GF-D8 (cell line): ENCODE measurements at places on chromosomes 7 and 10.

DNA sequence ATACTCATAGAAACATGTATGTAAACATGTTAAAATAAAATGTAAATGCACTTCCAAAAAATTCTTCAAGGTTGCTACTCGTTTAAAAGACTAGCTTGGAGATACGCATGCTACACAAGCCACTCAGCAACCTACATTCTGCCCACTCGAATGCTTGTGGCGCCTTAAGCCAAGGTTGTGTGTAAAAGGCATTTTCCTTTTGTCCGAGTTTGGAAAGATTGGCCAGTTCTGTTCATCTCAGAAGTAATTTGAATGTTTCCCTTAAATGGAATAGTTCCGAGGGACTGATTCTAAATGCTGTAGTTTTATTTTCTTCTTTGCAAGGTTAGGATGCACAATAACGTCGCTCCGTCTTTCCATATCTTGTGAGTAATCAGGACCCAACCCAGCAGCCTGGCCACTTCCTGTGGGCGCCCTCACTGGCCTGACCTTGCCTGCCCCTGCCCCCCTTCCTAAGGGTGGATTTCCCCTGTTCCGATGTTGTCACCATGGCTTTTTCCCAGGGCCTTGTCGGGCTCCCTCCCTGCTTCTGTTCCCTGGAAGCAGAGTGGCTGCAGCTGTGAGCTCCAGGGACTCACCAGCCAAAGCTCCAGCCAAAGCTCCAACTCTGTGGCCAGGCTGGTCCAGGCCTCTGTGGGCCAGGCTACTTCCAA is 70.6 kb downstream of the PTPRE start:
- DNase-seq: no peak

DNA sequence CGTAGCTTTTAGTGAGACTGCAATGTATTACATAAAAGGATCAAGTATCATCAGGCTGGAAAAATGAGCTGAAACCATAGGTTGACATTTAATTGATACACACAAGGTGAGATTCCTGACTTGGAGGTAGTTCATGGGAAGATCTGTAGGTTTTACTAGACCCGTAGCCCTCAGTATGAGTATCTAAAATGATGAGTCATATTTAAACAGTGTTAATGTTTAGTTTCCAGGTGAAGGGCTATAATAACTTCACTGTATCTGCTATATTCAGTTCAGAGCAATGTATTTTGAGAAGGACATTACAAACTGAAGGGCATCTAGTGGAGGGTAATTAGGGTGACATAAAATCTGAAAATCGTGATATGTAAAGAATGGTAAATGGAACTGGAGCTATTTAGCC is 35.0 kb downstream of the ENTPD1 start:
- no peak for DNase-seq

DNA sequence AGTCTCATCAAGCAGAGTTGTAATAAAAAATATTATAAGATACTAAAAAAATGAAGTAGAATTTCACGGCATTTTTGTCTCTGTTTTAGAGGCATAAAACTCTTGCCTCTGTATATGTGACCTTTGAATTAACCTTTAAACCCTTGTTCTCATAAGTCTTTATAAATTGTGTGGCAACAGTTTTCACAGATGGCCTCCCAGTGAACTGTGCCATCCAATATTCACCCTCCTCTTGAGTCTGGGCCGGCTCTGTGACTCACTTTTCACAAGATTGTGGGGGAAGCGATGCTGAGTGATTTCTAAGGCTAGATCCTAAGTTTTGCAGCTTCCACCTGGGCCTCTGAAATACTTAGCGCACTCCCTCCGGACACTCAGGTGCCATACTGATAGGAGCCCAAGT is 4.6 kb upstream of the USP6NL start:
- DNase-seq: no peak

DNA sequence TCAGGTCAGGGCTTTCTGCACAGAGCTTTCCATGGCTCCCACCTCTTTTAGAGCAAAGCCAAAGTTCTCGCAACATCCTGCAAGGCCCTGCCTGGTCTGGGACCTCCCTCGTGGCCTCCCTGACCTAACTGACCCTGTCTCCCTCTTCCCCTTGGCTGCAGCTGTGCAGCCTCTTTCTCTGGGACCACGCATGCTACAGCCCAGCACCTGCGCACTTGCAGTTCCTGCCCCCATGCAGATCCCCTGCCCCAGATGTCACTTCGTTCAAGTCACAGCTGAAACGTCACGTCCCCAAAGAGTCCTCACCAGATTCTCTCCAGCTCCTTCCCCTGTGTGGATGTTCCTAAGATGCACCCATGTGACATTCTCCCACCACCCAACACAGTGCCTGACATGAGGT is 61.2 kb upstream of the ZNF716 start:
- DNase-seq: no peak

GRCh38 chr7:93165447-93165846 is 17.3 kb upstream of the SAMD9L start:
- DNase-seq: no peak

- no peak for DNase-seq
Observed at GRCh38 chr7:96527133-96527827, 182.4 kb downstream of the SEM1 start.

DNA sequence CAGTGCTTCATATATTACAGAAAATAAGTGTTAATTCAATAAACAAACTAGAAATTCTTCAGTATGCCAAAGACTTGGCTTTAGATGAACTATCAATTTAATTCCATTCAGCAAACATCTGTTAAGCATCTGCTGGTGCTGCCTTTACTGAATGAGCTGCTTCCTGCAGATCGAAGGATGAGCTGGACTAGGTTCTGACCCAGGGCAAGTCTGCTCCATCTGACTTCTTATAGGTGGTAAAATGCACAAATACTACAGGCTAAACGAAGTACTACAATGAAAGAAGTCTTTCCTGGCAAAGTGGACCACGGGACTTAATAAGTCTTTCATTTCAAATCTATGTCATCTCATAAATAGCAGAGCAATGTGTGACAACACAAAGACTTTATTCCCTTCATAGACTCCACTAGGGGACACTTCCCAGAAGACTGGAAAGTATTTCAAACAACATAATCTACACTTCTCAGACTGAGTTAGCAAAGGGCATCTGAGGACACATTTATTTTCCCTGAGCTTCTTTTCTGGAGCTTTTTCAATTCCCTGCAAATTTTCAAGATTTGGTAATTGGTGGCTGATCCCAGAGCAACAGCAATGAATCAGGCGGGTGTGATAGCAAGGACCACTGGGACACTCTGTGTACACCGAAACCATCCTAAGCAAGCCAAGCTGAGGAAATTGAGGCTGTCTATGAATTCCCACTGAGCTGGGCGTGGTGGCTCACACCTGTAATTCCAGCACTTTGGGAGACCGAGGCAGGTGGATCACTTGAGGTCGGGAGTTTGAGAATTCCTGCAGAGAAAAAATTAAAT is 108.9 kb upstream of the FRMD4A start:
- no peak for DNase-seq

- DNase-seq: no peak
Observed at GRCh38 chr10:70967591-70968587, 79.5 kb upstream of the PCBD1 start.

- no peak for DNase-seq
Observed at GRCh38 chr7:7757576-7757975, 39.2 kb upstream of the RPA3 start.

DNA sequence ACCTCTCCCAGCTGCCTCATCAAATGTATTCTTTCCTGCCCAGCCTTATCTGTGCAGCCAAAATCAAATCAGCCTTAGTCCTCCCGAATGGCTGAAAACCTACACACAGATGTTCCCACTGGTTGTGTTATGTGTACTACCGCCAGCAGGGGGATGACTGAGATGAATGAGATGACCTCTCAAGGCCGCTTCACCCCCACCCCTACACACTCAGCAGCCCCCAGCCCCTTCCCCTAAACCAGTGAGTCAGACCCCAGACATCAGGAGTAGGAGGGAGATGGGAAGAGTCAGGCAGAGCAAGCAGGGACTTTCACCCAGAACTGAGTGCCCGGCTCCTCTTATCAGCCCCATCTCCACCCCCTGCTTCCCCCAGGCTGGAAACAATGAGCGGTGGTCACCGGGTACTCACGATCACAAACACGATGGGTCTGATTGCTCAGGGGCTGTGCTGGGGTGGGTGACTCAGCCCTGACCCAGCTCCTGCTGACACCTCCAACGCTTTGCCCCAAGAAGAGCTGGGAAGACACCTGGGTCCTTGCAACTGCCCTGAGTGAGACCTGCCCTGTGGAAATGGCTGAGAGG is 6.5 kb upstream of the C10orf105 start:
- peak; percentile 9 for DNase-seq

GRCh38 chr7:101517304-101517703 is 111.8 kb downstream of the MYL10 start:
- no peak for DNase-seq

GRCh38 chr7:66246554-66247171 is 41.5 kb downstream of the TPST1 start:
- no peak for DNase-seq

DNA sequence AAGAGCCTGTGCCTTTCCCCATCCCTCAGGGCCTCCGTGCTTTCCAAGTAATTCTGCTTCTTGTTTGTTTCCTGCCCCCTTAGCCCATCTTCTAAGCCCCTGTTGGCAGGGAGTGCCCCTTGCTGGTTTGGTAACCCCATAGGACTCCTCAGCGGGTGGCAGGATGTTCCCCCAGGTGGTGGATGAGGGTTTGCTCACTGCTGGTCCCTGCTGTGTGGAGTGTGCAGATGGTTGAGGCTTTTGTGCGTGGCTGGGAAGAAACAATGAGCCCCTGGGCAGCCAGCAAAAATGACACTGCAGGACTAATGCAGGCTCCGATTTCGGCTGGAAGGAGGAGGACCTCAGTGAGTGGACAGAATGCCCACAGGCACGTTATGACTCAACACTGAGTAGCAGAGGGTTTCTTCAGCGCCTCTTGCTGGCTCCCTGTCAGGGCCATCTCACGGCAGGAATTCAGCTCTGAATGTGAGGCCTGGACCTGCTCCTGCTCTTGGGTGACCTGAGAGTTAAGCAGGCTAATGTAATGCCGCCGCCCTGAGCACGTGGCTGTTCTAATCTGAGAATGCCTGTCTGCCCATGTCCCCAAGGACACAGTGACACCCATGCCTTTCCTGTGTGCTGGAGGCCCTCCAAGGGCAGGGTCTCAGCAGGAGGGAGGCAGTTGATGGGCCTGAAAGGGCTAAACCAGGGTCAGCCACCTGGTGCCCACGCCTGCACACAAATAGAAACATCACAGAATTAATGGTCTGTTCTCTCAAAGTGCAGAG is 16.6 kb downstream of the BAG3 start:
- DNase-seq: no peak

GRCh38 chr10:48330269-48330668 is 23.8 kb downstream of the MAPK8 start:
- no peak for DNase-seq

- peak; percentile 87 for DNase-seq
Observed at GRCh38 chr10:50464004-50464409, 159.7 kb downstream of the SGMS1 start.

- no peak for DNase-seq
Observed at GRCh38 chr10:46040004-46040403, 6.1 kb downstream of the MSMB start.

DNA sequence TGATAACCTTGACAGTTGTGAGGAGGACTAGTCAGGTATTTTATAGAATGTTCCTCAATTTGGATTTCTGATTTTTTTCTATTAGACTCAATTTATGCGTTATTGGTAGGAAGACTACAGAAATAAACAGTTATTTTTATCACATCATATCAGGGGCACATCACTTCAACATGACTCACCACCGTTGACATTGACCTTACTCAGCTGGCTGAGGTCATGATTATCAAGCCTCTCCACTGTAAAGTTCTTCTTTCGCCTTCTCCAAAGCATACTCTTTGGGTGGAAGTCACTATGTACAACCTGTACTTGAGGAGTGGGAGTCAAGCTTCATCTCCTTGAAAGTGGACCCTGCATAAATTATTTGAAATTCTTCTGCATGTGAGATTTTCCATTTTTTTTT is 194.3 kb upstream of the IGFBP3 start:
- DNase-seq: no peak

GRCh38 chr10:71868192-71868697 is 17.2 kb upstream of the PSAP start:
- peak; percentile 42 for DNase-seq

- no peak for DNase-seq
Observed at GRCh38 chr7:40965016-40965415, 737.9 kb downstream of the INHBA start.

DNA sequence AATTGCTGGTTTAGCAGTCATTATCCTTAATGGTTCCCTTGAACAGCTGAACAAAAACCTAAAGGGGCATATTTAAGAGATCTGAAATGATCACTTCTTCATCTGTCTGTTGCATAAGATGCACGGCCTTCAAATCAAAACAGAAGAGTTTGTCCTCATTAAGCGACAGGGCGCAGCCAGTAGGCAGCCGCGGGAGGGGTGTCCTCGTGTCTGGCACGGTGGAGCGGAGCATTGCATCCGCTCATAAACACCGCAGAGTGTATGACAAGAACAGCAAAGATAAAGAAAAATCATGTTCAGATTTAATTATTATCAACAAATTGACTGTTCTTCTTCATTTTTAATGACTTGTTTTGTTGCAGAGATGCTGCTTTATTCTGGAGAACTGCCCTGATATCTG is 255.6 kb upstream of the ADARB2 start:
- DNase-seq: no peak

DNA sequence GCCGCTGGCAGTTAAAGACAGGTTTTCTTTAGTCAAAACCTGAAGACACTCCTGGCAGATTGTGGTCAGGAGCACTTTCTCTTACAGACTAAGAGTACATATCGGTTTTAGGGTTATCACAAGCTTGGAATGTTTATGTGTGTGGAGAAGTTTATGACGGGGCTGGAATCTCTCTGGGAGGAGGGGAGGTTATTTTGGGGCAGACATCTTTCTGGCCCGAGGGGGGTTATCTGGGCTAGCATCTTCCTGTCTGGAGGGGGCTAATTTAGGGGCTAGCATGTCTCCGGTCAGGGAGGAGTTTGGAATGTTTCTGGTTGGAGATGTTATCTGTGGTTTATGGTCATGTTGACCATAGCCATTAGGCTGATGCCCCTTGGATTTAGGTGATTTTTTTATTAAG is 141.2 kb upstream of the KIF5B start:
- DNase-seq: no peak
